T-helper 2 cell (primary cell): ENCODE measurements at places on chromosomes 12 and 14.

DNA sequence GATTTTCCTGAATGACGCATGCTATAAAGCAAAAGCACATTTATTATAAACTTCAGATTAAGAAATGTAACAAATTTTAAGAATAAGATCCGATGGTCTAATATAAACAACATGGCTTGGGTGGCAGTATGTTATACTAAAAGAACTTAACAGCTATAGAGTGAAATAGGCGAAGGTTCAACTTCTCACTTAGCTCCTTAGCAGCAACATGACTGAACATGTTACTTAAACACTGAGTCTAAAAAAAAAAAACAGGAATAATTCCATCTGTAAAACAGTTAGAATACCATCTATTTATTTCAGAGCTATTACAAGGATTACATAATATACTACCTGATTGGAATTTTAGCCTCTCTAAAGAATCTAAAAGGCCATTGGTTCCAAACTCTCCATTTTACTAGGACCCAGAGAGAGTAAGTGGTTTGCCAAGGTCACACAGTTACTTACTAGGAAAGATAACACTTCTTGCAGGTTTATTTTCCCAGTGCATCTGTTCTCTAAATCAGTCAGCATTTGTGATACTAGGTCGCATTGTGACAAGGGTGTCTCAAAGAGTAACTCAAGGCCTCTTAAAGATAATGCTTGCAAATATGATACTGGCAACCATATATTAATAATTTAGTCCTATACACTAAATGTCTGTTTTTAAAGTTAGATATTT is 14.8 kb downstream of the OSBPL8 start:
- no peak for DNase-seq

GRCh38 chr14:96039633-96040311 is 610 bp downstream of the C14orf132 start:
- DNase-seq = no peak

GRCh38 chr14:49467091-49467490 is 119.1 kb downstream of the RPS29 start:
- no peak for DNase-seq

DNA sequence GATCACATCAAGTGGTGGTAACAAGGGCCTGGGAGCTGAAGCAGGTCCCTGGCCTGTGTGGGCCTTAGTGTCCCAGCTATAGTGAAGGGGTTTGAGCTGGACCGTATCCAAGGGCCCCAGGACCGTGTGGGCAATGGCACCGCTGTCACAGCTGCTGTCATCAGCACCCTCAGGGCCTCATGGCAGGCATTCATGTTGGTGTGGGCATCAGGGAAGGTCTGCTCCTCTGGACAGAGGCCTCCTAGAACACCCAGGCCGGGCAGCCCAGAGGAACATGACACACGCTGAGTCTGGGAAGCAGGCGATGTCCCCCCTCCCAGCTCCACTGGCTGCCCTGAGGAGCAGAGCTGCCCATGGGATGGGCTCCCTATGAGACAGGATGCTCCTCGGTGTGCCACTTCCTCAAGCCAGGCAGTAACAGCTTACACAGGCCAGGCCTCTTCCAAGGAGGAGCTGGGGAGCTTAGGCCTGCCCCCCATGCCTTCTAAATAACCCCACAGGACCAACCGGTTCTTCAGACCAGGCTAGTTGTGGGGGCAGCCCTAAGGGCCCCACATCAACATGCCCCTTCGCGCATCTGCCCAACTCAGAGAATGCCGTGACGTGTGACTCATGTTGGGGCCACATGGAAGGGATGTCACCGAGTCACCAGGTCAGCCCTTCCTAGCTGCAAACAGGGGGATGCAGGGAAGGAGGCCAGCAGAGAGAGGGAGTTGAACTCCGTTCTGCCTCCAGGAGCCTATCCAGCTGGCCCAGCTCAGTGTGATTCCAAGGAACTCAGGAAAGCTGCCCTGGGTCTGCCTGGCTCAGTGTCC is 80.4 kb downstream of the PITPNM2 start:
- no peak for DNase-seq

DNA sequence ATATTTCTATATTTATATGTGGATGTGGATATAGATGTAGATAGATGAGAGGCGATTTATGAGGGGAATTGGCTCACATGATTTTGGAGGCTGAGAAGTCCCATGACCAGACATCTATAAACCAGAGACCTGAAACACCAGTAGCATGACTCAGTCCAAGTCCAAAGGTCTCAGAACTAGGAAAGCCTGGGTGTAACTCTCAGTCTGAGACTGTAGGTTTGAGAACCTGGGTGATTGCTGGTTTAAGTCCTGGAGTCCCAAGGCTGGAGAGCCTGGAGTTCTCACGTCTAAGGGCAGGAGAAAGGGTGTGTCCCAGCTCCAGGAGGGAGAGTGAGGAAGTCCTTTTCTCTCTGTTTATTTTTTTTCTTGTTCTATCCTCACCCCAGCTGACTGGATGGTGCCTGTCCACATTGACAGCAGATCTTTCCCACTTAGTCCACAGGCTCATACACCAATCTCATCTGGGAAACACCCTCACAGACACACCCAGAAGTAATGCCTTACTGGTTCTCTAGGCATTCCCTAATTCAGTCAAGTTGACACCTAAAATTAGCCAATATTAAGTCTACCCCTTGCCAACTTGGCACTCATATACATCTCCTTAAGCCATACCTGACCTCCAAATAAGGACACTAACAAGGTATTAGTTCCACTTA is 45.4 kb downstream of the EMP1 start:
- no peak for DNase-seq

GRCh38 chr12:124109760-124110159 is 136.7 kb downstream of the ZNF664 start:
- no peak for DNase-seq

DNA sequence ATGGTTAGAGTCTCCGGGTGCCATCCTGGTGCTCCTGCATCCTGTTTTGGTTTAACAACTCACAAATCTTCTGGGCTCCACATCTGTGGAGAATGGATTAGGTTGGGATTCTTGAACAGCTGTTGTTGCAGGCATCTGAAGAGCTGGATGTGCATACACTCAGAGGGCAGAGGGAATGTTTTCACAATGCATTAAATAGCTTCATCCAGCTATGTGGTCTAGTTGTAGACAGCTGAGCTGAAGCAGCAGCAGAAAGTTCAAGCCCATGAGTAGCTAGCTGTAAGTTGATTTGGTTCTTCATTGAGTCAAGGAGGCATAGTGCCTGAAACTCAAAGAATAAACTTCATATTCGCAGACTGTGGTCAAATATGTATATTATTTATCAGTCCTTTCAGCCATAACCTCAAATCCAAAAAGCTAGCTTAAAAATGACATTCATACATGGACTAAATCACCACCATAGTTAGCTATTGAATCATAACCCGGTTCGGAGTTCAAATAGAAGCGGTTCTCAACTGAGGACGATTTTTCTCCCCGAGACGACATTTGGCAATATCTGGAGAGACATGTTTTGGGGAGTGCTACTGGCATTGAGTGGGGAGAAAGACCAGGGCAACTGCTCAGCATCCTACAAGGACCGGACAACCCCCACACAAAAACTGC is 858 bp upstream of the ANKRD13A start:
- DNase-seq = no peak

GRCh38 chr12:45339035-45339434 is 123.1 kb downstream of the ANO6 start:
- DNase-seq = no peak

DNA sequence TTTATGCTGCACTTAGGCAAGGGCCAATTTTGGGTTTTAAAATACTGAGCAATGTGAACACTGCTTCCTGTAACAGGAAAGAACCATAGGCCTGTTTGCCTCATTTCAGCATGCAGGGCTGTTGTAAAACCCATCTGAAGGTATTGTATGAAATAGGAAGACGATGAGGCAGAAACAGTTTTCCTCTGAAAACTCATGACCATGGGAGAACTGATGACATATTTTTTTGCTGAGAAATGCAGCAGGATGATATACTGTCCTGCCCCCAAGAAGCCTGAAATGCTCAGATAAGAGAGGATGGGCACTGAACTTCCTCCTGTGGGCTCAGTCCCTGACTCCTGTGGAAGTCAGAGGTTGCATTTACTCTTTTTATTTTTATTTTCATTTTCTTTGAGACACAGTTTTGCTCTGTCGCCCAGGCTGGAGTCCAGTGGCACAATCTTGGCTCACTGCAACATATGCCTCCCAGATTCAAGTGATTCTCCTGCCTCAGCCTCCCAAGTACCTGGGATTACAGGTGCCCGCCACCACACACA is 17.4 kb downstream of the PYGL start:
- DNase-seq = no peak

DNA sequence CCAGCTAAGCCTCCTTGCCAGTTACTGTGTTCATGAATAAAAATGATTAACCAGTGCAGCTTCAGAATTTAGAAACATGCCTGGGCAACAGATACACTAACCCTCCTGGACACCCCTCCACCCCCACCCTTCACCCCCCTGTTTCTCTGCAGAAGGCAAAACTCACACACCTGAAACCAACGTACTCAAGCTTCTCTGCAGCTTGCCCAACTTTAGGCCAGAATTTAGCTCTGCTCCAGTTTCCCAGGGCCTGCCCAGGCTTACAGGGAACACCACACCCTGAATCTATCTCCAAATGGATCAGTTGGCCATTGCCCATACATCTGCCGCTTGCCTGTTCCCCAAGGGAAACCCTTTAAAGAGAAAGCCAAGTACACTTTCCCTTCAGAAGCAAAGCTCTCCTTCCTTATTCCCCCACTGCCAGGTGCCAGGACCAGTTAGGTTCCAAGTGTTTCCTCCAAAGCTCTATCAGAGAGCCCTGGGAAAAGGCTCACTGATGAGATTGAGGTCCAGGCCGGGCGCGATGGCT is 1.8 kb upstream of the SPPL3 start:
- no peak for DNase-seq

- no peak for DNase-seq
Measured at GRCh38 chr12:18979401-18980126, 150.0 kb upstream of the PLEKHA5 start.

GRCh38 chr14:94401083-94401482 is 12.7 kb upstream of the SERPINA1 start:
- no peak for DNase-seq

- DNase-seq = no peak
Measured at GRCh38 chr12:89779090-89779489, 70.5 kb upstream of the ATP2B1 start.
